ENCODE measurements at places on chromosomes 2 and 18.

GRCh38 chr2:236717729-236718128 is 148.1 kb downstream of the ACKR3 start:
- no peak for DNase-seq

GRCh38 chr18:6628187-6628586 is 101.3 kb upstream of the ARHGAP28 start:
- DNase-seq, result peak; percentile 49

DNA sequence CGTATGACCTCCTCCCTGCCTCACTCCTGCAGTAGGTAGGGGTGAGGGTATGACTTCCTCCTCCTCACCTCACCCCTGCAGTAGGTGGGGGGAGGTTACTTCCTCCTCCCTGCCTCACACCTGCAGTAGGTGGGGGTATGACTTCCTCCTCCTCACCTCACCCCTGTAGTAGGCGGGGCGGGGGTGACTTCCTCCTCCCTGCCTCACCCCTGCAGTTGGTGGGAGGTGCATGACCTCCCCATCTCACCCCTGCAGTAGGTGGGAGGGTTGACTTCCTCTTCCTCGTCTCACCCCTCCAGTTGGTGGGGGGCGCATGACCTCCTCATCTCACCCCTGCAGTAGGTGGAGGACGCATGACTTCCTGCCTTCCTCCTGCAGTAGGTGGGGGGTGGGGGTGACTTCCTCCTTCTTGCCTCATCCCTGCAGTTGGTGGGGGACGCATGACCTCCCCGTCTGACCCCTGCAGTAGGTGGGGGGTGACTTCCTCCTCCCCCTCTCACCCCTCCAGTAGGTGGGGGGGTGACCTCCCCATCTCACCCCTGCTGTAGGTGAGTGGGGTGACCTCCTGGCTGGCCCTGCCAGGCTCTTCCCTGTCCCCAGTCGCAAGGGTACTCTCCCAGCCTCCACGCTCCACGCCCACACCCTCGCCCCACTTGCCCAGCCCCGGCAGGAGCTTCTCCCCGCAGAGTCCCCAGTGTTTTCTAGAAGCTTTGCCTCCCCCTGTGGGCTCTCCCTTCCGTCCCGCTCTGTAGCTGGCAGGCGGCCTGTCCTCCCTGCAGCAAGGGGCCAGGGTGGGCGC is 39.3 kb downstream of the TSHZ1 start:
- DNase-seq, result no peak

- no peak for DNase-seq
Measured at GRCh38 chr18:10241579-10241978, 212.9 kb upstream of the APCDD1 start.

- DNase-seq, result no peak
Measured at GRCh38 chr18:79975985-79976680, 11.7 kb downstream of the HSBP1L1 start.

DNA sequence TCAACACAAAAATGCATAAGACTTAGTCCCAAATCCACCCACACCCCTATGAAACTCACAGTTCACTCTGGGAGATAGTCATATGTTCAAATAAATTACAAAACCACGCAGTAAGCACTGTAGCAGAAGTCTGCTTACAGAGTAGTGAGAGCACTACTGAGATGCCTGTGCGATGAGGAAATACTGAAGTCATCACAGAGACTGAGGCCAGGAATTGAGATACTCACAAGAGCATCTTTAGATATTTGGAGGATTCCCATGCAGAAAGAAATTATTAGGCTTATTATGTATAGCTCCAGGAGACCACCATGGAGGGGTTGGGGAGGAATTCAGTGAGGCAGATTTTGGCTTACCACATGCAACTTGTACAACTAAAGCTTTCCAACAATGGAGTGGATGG is 82.3 kb downstream of the ANTXR1 start:
- DNase-seq, result no peak

DNA sequence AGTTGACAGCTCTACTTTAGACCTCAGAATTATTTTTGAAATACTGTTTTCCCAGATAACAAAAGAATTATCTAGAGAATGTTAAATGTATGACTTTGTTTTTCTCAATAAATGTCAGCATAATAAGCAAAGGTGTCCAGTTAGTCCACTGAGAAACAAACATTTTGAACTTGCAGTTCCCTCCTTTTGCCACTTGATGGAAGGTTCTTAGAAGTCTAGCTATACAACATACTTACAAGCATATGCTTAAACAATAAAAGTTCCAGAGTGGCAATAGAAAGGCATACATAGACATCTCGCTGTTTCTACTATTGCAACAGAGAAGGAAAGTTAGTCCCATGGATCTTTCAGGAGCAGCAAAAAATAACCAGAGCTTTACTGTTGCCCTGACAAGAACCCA is 11.8 kb downstream of the NDUFA10 start:
- DNase-seq, result no peak

GRCh38 chr2:187934236-187934635 is 357.4 kb upstream of the GULP1 start:
- no peak for DNase-seq

GRCh38 chr2:111091811-111092211 is 28.9 kb upstream of the BCL2L11 start:
- DNase-seq, result no peak

DNA sequence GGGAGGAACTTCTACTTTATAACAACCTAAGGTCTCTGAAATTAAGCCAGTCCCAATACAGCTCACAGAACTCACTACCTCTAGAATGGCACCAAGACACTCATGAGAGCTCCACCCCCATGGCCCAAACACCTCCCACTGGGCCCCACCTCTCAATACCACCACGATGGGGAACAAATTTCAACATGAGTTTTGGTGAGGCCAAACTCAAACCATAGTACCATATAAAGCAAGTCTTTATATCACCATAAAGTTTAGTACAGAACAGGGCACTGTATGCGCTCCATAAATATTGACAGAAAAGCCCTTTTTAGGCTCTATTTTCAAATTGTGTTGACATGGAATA is 3.3 kb downstream of the AFG3L2 start:
- no peak for DNase-seq

- DNase-seq, result no peak
Measured at GRCh38 chr2:218074031-218074430, 5.0 kb downstream of the RUFY4 start.

GRCh38 chr2:166297951-166298350 is 77.8 kb downstream of the SCN9A start:
- DNase-seq, result no peak

- DNase-seq, result no peak
Measured at GRCh38 chr2:10034333-10035052, 8.9 kb upstream of the KLF11 start.

- no peak for DNase-seq
Measured at GRCh38 chr18:59353079-59353680, 5.9 kb downstream of the LMAN1 start.

GRCh38 chr2:172204309-172204708 is 101.6 kb upstream of the DLX2 start:
- DNase-seq, result no peak

DNA sequence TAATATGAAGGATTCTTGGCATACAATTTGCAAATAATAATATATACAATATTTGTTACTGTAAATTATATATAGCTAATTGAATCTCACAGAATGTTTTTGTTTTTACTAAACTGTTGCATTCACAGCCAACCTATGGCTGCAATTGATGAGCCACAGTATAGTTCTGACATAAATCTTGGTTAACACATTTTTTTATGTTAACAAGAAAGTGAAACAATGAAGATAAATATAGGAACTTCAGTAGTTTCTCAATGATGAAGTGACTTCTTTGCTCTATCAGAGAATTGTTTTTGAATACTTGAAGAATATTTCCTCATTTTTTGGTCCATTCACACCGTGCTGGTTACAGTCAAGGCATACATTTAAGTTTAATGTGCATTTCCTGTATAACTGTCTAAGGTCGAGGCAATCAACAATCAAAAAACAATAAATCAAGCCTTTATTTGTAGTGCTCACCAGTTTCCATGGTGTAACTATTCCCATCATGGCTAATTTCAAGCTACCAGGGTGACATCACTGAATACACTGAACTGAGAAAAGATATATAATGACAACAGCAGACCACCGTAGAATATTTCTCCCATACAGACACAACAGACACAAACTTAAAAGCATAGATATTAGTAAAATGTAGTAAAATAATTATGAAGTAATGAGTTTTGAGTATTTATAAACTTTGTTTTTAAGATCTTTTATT is 12.9 kb upstream of the ETAA1 start:
- no peak for DNase-seq

GRCh38 chr18:9993521-9994025 is 79.8 kb downstream of the VAPA start:
- no peak for DNase-seq

Measured in testis (tissue), 5 donors.